ENCODE measurements at places on chromosomes 6 and 20.

GRCh38 chr6:85452441-85452881, 2.6 kb downstream of the NT5E start:
- no peak for DNase-seq

GRCh38 chr20:10297684-10298240, 79.1 kb downstream of the SNAP25 start:
- no peak for DNase-seq

GRCh38 chr20:34774449-34774848, 51.0 kb downstream of the NCOA6 start:
- DNase-seq: no peak

GRCh38 chr6:110322874-110323242, 35.3 kb downstream of the METTL24 start:
- no peak for DNase-seq

DNA sequence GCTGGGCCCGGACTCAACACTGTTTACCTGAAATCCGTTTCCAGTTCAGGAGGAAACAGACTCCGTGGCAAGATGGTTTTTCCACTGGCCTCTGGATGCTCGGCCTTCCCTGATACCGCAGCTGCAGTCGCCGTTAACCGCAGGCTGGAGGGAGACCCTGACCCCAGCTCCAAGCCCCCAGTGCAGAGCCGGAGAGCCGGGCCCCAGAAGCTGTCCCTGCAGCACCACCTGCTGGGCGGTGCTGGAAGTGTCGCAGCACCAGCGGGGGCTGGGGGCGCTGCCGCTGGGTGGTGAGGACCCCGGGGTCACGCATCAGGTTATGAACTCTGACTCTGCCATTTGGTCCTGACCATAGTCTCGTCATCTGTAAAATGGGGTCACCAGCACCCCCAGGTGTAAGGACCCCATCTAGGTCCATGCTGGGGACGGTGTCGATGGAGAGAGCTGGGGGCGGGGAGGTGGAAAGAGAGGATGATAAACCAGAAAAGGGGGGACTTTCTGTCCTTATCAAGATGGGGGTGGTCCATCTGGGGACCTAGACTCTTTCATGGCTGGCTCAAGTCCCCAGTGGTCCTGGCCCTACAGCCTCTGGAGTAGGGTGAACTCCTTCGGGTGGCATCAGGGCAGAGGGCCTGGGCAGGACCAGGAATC, 20.8 kb upstream of the CHRNA4 start:
- no peak for DNase-seq

GRCh38 chr6:56400273-56400672, 152.9 kb upstream of the COL21A1 start:
- DNase-seq: no peak

DNA sequence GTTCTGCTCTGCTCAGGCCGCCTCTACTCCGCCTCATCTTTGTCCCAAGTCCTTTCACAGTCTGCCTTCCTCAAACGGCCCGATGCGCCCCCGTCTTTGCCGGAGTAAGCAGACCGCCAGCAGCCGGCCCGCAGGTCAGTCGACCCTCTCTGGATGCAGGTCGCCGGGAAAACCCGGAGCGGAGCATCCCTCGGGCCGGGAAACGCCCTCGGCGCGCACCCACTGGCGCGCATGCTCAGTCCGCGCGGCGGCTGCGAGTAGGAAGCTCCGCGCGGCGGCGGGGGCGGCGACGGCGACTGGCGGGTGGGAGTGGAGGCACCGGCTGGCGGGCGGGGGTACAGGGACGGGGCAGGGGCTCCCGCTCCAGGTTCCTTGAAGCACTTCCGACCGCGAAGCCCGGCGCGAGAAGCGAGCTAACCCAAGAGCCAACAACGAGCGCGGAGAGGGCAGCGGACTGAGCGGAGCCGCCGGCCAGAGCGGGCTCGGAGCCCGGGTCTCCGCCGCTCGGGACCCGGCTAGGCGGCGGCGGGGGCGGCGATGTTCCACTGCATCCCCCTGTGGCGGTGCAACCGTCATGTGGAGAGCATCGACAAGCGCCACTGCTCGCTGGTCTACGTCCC, at the start of gene LRRC1:
LRRC1 (plus strand) TSS at position 286 of the 620 bp plus-strand sequence; CDS start at position 538, 252 bp downstream.
- DNase-seq: peak; percentile 97

DNA sequence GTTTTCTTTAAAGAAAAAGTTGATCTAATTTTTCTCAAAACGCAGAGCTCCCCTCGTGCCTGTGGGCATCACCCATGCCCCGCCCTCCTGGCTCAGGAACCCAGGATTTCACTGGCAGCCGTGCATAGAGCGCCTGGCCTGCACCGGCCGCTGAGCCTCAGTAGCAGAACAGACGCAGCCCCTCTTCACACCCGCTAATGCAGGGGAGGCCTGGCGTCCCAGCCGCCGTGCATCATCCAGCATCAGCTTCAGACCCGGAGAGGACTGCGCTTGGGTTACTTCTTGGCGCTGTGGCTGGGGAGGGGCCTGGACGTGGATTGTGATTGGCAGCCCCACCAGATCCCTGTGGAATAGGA, 18.1 kb downstream of the RBM38 start:
- DNase-seq: no peak

GRCh38 chr20:18005170-18005989, 36.6 kb downstream of the MGME1 start:
- no peak for DNase-seq

DNA sequence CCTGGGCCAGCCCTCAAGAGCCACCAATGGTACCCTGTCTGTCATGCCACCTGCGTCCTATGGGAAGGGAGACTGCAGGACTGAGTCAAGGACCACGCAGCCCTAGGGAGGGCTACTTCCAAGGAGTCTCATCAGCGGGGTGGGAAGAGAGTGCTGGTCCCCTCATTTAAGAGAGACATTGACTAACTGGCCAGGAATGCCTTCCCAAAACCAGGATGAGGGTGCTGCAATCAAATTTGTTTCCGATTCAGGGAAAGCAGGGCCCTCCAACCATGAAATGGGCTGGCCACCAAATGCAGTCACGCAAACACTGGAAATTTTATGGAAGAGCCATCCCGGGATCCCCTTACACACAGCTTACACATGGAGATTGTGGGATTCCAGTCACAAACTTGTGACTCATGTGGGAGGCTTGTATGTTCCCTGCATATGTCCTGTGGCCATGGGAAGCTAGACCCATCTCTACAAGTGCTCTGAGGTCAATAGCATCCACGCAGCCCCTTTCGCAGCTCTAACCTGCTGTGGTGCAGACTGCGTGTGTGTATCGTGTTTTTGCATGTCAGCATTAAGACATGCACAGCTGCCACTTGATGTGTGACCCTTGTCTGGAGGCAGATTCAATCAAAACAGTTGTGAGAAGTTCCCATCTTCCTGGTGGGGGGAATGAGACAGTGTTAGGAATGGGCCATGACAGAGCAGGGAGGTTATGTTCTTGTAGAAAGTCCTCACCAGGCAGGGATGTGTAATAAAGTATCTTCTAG, 53.0 kb upstream of the CST7 start:
- no peak for DNase-seq

All from chondrocyte (in vitro differentiated cells).